Ascending aorta (tissue), 2 donors: ENCODE measurements at places on chromosomes 5 and 9.

DNA sequence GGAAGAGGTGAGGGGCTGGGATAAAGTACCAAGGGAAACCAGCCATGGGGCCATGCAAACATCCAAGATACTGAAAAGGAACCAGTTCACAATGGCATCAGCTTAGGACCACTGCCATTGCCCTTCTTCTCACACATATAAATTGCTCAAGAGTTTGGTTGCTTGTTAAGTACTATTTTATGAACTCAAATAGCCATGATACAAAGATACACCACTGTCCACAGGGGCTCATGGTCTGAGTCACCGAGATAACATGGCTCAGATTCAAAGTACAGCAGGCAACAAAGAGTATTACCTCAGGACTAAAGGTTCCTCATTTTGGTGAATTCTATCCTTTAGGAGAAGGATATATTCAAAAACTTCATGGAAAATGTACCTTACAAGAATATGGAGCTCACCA is 55.6 kb downstream of the FANCC start:
- no peak for DNase-seq
- H3K36me3 ChIP-seq: no peaks in the 10 kb centered on the region
- H3K4me3 ChIP-seq: no peak overlapping the region
- no peaks in the 10 kb centered on the region for H3K27me3 ChIP-seq
- H3K27ac ChIP-seq: no peak overlapping the region

GRCh38 chr9:15720861-15721260 is 168.0 kb downstream of the CCDC171 start:
- no peaks in the 10 kb centered on the region for H3K36me3 ChIP-seq
- no peaks in the 10 kb centered on the region for H3K4me1 ChIP-seq
- H3K27ac ChIP-seq: no peak overlapping the region

DNA sequence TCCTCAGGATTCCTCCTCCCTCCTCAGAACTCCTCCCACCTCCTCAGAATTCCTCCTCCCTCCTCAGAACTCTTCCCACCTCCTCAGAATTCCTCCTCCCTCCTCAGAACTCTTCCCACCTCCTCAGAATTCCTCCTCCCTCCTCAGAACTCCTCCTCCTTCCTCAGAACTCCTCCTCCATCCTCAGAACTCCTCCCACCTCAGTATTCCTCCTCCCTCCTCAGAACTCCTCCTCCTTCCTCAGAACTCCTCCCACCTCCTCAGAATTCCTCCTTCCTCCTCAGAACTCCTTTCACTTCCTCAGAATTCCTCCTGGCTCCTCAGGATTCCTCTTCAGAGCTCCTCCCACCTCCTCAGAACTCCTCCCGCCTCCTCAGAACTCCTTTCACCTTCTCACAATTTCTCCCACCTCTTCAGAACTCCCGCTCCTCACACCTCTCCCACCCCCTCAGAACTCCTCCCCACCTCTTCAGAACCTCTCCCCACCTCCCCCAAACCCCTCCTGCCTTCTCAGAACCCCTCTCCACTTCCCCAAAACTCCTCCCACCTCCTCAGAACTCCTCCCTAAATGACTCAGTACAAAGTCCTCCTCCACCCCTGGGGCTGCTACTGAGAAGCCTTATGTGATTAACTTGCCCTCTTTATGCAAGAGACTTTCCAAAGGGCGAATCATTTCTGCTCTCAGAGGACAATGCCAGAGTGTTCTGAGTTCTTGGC is 23.2 kb downstream of the SLC46A2 start:
- H3K27me3 ChIP-seq: no peaks in the 10 kb centered on the region
- H3K36me3 ChIP-seq: peaks cover 20% of the 10 kb centered on the region
- H3K27ac ChIP-seq: no peak overlapping the region
- H3K4me1 ChIP-seq: no peaks in the 10 kb centered on the region

GRCh38 chr5:81922854-81923279 is 49.0 kb upstream of the ATG10 start:
- no peaks in the 10 kb centered on the region for H3K27me3 ChIP-seq
- H3K4me1 ChIP-seq: no peaks in the 10 kb centered on the region
- no peak overlapping the region for H3K27ac ChIP-seq
- H3K36me3 ChIP-seq: no peaks in the 10 kb centered on the region
- no peak for DNase-seq

GRCh38 chr5:150113047-150113744 is 26.8 kb upstream of the CSF1R start:
- no peak overlapping the region for H3K4me3 ChIP-seq
- peaks cover 11% of the 10 kb centered on the region for H3K4me1 ChIP-seq
- peak overlapping the region; percentile 75 for H3K27ac ChIP-seq
- DNase-seq: no peak

DNA sequence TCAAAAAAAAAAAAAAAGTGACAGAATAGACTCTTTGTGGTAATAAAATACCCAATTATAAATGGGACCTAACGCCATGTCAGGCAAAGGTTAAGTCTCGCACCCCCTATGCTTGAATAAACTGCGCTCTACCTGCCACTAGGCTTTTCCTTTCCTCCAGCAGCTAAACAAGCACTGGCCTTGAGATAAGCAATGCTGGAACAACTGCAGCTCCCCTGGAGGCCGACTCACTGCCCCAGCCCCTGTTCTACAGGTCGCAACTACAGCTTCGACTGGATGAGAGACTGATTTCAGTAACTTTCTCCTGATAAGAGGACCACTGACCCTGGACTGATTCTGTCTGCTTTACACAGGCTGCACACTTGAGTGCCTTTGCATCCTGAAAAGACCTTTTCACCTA is 210.2 kb downstream of the HSPA4 start:
- no peaks in the 10 kb centered on the region for H3K4me1 ChIP-seq
- DNase-seq: no peak
- no peaks in the 10 kb centered on the region for H3K27me3 ChIP-seq
- H3K36me3 ChIP-seq: no peaks in the 10 kb centered on the region
- no peak overlapping the region for H3K4me3 ChIP-seq

GRCh38 chr5:13331585-13331984 is 612.9 kb downstream of the DNAH5 start:
- no peak overlapping the region for H3K4me3 ChIP-seq
- H3K27ac ChIP-seq: no peak overlapping the region
- H3K4me1 ChIP-seq: no peaks in the 10 kb centered on the region
- no peak for DNase-seq
- no peaks in the 10 kb centered on the region for H3K27me3 ChIP-seq

DNA sequence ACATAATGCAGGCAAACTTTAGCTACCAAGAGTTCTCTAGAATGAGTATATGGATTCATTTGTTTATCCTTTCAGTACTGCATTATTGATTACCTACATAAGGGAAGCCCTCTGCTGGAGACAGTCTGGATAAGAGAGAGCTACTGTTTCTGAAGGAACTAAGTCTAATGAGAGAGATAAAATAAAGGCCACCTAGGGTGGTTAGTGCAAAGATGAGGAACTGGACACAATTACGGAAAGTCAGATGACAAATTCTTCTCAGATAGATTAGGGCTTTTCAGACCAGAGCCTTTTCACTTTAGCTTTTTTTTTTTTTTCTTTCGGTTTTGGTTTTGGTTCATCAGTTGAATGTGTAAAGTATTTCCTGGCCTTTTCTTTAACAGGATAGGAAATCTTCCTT is 31.3 kb downstream of the ISOC1 start:
- no peak overlapping the region for H3K27ac ChIP-seq
- H3K36me3 ChIP-seq: no peaks in the 10 kb centered on the region
- no peak for DNase-seq
- no peak overlapping the region for H3K4me3 ChIP-seq

- no peaks in the 10 kb centered on the region for H3K36me3 ChIP-seq
- H3K4me1 ChIP-seq: no peaks in the 10 kb centered on the region
- no peak overlapping the region for H3K27ac ChIP-seq
- no peak for DNase-seq
- H3K27me3 ChIP-seq: no peaks in the 10 kb centered on the region
Measured at GRCh38 chr5:180208038-180208434, 975 bp downstream of the RASGEF1C start.

DNA sequence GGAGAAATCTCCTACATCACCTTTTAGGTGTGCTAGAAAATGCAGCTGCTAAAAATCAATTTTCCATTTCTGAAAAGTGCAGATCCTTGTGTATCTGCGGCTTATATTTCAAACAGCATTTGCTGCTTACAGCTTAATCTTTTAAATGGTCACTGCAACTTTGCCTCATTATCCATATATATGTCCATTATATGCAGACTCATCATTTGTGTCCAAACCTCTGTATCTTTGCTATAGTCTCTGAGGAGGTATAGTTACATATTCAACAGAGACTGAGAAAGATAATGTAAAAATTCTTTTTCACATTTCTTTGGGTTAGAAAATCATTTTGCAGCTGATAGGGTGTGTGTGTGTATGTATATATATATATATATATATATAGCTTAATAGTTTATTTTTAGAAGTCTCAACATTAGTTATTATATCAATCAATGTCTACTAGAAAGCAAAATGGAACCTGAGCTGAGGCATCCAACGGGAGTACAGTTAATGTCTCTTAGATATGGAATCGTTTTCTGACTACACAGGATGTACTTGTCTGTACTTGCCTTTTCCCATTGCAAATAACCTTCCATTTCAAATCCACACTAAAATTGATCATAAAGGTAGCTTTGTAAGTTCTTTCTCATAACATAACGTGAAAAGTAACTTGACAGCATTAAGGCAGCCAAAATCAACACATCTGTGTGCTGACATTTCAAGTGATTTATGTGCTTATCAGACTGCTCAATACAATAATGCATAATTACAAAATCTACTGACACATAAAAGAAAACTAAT is 267.0 kb upstream of the HAPLN1 start:
- H3K27me3 ChIP-seq: no peaks in the 10 kb centered on the region
- no peak overlapping the region for H3K4me3 ChIP-seq
- no peaks in the 10 kb centered on the region for H3K36me3 ChIP-seq

DNA sequence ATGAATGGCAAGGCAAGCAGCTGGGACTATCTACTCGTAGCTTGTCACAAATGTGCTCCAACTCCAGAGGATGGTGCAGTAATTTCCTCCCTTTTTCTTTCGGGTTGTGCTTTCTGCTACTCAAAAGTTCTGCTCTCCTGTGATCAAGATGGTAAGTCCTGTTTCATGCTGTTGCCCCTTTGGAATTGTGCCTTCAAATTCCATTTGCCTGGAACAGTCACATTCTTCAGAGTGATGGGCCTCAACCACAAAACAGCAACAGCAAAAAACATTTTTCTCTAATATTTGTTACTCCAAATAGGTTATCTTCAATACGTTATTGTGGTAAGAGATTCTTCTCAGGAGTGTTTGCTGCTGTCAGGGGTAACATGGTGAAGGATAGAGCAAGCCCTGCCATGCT is 209.3 kb downstream of the PALM2AKAP2 start:
- H3K4me1 ChIP-seq: peaks cover 40% of the 10 kb centered on the region
- DNase-seq: no peak
- H3K4me3 ChIP-seq: no peak overlapping the region
- no peaks in the 10 kb centered on the region for H3K27me3 ChIP-seq
- H3K36me3 ChIP-seq: no peaks in the 10 kb centered on the region

GRCh38 chr5:142506756-142507155 is 179.1 kb downstream of the FGF1 start:
- H3K4me1 ChIP-seq: no peaks in the 10 kb centered on the region
- peak; percentile 46 for DNase-seq
- H3K27ac ChIP-seq: no peak overlapping the region
- H3K36me3 ChIP-seq: no peaks in the 10 kb centered on the region
- no peaks in the 10 kb centered on the region for H3K27me3 ChIP-seq

- no peaks in the 10 kb centered on the region for H3K27me3 ChIP-seq
- H3K27ac ChIP-seq: no peak overlapping the region
- no peaks in the 10 kb centered on the region for H3K36me3 ChIP-seq
- DNase-seq: peak; percentile 68
Measured at GRCh38 chr5:158382473-158382872, 523.5 kb upstream of the CLINT1 start.

- no peaks in the 10 kb centered on the region for H3K27me3 ChIP-seq
- peak overlapping the region; percentile 78 for H3K27ac ChIP-seq
- H3K4me1 ChIP-seq: peaks cover 5% of the 10 kb centered on the region
- no peaks in the 10 kb centered on the region for H3K36me3 ChIP-seq
Measured at GRCh38 chr9:4144869-4145268, 155.0 kb downstream of the GLIS3 start.

DNA sequence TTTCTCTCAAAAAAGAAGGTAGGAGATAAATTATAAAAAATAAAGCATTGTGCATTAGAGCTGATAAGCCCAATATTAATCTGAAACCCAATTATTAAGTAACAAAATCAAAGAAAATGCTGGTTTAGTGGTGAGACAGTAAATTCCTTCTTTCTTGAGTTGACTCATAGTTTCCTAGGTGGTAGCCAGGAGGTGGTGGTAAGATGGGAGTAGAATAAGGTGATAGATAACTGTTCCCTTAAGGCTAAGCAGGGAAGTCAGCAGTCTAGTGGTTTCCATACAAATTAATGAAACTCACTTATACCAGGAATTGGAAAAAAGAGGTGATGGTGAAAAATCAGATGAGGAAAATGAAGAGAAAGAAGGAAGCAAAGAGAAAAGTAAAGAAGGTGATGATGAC is 23.2 kb downstream of the LYSMD3 start:
- H3K36me3 ChIP-seq: no peaks in the 10 kb centered on the region
- no peak overlapping the region for H3K4me3 ChIP-seq
- no peaks in the 10 kb centered on the region for H3K4me1 ChIP-seq
- H3K27me3 ChIP-seq: no peaks in the 10 kb centered on the region
- no peak overlapping the region for H3K27ac ChIP-seq
- no peak for DNase-seq

GRCh38 chr5:132269635-132270334 is 12.3 kb downstream of the PDLIM4 start:
- peaks cover 16% of the 10 kb centered on the region for H3K4me1 ChIP-seq
- no peak overlapping the region for H3K4me3 ChIP-seq
- H3K27ac ChIP-seq: peak overlapping the region; percentile 98
- no peaks in the 10 kb centered on the region for H3K27me3 ChIP-seq
- no peak for DNase-seq

DNA sequence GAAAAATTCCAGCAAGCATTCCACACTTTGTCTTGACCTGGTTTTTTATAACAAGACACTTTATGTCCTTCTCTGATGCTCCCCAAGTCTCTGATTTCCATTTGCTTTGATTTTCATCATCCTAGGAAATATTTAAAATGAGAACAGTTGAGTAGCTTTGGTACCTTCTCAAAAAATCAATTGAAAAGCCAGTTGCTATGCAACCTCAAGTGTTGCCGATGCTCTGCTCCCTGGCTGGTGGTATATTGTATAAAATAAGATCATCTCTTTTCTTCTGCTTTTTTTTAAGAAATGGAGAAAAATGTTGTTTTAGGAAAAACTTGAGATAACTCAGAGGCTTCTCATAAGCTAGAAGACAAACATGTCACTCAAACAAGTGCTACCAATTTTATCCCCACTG is 109.7 kb downstream of the ZNF354C start:
- H3K4me3 ChIP-seq: no peak overlapping the region
- peaks cover 3% of the 10 kb centered on the region for H3K4me1 ChIP-seq
- DNase-seq: no peak
